Stimulated activated CD4-positive, alpha-beta T cell treated with anti-CD3 and anti-CD28 coated beads, Interleukin-4, amount 100 ng/mL, for 24 hours (primary cell): ENCODE measurements at places on chromosomes 16 and 17.

GRCh38 chr16:73396556-73396955 lies 348.6 kb upstream of the ZFHX3 start:
- DNase-seq, result no peak

DNA sequence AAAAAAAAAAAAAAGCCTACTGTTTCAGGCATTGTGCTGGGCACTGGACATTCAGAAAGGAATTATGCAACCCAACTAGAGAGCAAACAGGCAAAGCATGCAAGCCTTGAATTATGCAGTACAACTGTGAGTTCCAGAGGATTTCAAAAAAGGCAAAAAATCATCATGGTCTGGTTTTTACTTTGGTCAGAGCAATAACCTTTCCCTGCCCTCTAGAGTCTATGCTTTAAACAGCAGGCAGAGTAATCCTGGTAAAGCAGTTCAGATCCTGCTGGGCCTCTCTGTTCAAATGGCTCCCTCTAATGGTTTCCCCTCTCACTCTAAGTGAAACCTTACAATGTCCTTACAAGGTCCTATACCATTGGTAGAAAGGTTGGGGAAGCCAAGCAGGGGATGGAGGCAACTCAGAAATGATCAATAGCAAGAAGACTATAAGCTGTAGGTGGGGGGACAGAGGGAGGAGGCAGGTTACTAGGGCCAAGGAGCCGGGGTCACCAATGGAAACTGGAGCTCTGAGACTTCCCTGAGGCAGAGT lies 4.6 kb upstream of the TAF15 start:
- DNase-seq, result peak; percentile 52

- DNase-seq, result no peak
Observed at GRCh38 chr16:26475596-26475995, 591.1 kb upstream of the C16orf82 start.

GRCh38 chr16:86044881-86045590 lies 146.1 kb downstream of the IRF8 start:
- peak; percentile 24 for DNase-seq

- no peak for DNase-seq
Observed at GRCh38 chr17:2841606-2842005, 45.4 kb downstream of the RAP1GAP2 start.

DNA sequence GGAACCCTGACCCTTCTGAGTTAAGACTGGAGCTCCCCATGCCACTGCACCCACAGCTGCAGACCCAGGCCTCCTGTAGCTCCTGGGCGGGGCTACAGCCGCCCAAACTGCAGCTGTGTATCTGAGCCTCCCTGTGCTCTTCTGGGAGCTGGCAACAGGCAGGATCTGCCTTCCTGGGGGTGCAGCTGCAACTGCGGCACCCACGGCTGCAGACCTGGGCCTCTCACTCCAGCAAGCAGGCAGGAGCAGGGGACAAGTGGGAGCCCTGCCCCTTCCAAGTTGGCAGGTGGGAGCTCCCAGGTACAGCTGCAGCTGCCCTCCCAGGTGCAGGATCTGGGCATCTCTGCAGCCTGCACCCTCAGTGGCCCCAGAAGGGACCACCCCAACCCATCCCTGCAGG lies 41.5 kb downstream of the SPACA3 start:
- DNase-seq, result no peak

GRCh38 chr16:83606486-83607030 lies 201.2 kb upstream of the HSBP1 start:
- DNase-seq, result no peak

DNA sequence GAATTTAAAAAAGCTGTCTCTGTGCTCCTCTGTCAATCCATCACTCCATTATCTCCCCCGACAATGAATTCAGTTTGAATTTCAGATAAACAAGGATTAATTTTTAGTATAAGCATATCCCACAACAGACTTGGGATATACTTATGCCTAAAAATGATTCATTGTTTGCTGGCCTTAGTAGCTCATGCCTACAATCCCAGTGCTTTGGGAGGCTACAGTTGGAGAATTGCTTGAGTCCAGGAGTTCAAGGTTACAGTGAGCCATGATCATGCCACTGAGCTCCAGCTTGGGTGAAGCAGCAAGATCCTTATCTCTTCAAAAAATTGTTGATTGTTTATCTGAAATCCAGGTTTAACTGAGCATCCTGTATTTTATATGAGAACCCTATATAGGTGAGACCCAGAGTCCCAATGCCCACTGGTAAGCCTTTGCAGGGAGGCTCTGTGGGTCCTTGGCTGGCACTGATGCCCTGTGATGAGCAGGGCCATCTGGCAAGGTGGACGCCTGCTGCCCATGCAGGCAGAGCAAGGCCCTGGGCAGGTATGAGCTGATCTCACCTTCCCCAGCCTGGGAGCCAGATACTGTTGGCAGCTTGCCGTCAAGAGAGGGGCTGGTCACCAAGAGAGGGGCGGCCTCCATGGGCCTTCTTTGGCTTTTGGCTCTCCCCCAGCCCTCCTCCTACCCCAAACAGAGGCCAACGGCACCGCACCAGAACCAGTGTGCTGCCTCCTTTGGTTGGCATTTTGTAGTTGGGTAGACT lies 158.7 kb downstream of the SEC14L1 start:
- DNase-seq, result no peak

- DNase-seq, result no peak
Observed at GRCh38 chr17:57605675-57606105, 139.4 kb downstream of the CCDC182 start.

GRCh38 chr16:81214745-81215166 lies 23.7 kb upstream of the BCO1 start:
- no peak for DNase-seq

DNA sequence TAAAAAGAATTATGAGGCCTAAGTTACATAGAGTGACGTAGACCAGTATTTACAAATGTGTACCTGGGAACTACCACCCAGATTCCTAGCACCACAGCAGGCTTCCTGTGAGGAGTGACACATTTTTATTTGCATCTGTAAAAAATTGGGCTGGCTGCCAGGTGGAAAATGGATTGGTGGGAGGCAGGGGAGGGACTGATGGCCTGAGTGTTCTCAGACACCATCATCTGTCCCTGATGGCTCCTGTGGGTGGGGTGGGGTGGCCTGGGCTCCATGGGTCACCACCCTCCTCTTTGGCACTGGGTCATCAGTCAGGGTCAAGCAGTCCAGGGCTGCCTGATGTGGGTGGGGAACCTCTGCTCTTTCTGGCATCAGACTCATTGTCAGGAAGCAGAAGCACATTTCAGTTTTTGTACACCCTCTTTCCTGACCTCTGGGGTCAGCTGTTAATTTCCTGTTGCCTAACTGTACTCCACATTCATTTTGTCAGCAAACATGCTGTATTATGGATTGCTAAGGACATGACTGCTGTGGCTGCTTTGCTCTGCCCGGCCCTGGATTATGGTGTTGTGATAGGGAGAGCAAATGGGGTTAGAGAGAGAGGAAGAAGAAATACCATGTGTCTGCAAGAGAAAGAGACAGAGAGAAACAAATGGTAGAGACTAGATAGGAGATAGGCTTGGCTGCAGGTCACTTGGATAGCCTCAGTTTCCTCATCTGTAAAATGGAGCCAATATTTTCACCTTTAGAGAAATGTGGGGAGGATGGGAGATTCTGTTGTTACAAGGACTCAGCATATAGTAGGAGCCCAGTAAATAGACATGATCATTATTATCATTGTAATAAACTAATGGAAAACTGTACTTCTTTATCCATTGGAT lies 11.6 kb upstream of the MFAP4 start:
- DNase-seq, result no peak

- peak; percentile 19 for DNase-seq
Observed at GRCh38 chr16:53053967-53054669, 673 bp upstream of the CHD9 start.

GRCh38 chr16:87389245-87389644 lies 2.9 kb upstream of the MAP1LC3B start:
- DNase-seq, result no peak
